ENCODE measurements at places on chromosomes 11 and 22. TPM values are rescaled to one million over a fixed set of nuclear protein-coding genes. Genes with fewer than 3 reads are reported as not detected.

Gene FAM181B
- total RNA-seq: 0.67 TPM

- peak; percentile 87 for DNase-seq
These were observed 483 bp upstream of the HYLS1 start for GRCh38 chr11:125886997-125887372.

Gene USP28
- total RNA-seq: 14.2 TPM

GRCh38 chr22:39287076-39287725 is 32.2 kb downstream of the RPL3 start:
- no peak for DNase-seq

Gene WT1
- 3.4 TPM for total RNA-seq

Gene TMPRSS6
- total RNA-seq: not detected

GRCh38 chr11:120645639-120646038 is 134.1 kb downstream of the GRIK4 start:
- DNase-seq: peak; percentile 61

DNA sequence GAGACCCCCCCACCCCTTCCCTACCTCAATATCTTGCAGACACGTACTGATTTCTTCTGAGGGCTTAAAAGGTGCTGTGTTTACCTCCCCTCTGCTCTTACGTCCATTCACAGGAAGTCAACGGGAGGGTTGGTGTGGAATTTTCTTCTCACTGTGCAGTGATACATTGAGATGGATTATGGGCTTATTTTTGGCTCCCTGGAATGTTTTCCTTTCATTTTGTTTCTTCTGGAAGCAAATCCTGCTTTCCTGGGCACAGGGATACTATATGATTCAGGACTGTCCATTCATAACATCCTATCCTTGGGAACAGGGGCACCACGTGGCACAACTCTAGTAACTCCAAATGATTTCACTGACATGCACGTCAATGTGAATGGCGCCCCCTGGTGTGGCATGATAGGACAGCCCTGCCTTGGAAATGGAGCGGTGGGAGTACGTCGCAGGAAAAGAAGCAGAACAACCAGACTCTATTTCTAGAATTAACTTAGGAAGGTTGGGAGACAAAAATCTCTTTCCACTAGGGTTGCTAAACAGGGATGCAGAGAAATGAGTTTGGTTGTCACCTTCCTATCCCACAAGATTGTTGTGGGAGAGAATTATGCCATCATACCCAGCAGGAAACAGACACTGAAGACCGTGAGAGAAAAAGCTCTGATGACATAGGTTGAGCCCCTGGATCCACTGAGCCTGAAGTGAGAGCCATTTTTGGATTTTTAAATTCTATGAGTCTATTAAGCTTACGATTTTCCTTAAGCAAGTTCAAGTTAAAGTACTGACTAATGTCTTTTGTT is 146.5 kb upstream of the RAG2 start:
- DNase-seq: peak; percentile 90

Gene CRYBB3
- total RNA-seq: not detected

Gene C11orf65
- total RNA-seq: 0.38 TPM

GRCh38 chr11:124672536-124673215 is 863 bp downstream of the SIAE start:
- DNase-seq: no peak

Gene BRMS1
- total RNA-seq: 20.4 TPM
